ENCODE measurements at places on chromosomes 5 and 9. TPM values are rescaled to one million over a fixed set of nuclear protein-coding genes. Genes with fewer than 3 reads are reported as not detected.
A peak's percentile ranks its signal among the peaks of the same experiment; 100 is the strongest.

GRCh38 chr5:135269199-135269598, 129.8 kb downstream of the MACROH2A1 start:
- no peak for DNase-seq

DNA sequence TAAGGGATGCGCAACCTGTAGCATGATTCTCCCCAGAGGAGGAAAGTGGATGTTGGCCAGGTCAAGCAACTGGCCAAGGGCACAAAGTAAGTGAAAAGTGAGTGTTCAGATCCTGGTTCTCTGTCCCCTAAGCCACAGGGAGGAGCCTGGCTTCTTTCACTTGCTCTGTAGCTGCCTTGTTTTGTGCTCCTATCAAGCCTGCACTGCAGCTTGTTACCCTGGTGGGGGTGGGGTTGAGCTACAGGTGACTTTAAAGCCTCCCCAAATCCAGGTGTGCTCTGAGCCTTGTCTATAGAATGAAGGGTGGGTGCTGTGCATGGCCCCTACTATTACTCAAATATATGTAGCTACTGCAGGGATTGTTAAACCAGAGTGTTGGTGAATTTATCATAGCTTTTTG, 32.9 kb downstream of the RALGPS1 start:
- no peak for DNase-seq

DNA sequence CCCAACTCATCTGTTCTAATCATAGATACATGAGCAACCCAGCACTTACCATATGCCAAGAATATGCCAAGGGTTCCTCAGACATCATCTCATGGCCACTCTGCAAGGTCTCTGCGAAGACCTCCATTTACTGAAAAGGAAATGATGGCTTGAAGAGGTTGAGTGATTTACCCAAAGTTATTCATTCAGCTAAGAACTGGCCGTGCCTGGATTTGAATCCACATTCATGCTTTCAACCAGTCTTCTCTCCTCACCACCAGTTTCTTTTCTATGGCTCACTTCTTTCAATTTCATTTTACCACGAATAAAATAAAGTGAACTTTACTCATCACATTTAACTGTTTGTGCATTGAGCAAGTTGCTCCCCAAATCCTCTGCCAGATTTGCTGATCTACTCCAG, 27.2 kb upstream of the FOXI1 start:
- DNase-seq: no peak

DNA sequence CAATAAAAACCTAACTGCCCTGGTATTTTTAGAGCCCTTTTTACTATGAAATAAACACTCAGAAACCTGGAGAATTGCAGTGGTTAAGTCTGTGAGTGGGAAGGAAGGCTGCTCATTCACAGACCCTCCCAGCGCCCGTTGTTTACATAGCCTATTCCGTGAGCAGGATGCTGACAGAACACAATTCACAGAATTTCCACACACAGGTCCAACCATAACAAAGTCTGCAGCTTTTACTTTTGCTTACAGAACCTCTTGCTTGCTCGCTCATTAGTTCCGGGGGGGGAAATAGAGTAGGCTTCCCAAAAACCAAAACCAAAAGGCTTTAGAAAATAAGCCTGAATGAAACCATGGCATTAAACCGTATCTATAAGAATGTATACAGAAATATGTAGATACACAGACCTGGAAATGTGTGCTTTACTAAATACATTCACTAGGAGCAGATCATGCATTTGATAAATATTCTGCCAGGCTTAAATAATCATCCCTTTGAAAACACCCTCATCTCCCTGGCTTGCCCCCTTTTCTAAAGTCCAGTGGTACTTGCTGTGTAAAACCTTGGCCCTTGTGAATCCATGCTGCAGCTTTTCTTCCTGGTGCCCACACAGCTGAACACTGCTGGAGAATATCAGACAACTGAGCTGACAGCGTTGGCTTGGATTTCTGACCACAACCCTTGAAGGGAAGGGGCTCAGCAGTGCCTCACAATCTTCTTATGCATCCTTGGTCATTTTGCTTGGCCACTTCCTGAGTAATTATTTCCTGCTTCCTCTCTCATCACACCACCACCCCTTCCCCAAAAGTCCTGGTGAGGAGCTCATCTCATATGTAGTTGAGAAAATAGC, 128.0 kb downstream of the FANCC start:
- DNase-seq: peak; percentile 50

The TXNDC8 gene
- not detected for polyA plus RNA-seq

The CCNO gene
- 3.8 TPM for polyA plus RNA-seq

All from renal cortex interstitium (tissue), 15 donors.